ENCODE measurements at places on chromosomes 7 and 10.

DNA sequence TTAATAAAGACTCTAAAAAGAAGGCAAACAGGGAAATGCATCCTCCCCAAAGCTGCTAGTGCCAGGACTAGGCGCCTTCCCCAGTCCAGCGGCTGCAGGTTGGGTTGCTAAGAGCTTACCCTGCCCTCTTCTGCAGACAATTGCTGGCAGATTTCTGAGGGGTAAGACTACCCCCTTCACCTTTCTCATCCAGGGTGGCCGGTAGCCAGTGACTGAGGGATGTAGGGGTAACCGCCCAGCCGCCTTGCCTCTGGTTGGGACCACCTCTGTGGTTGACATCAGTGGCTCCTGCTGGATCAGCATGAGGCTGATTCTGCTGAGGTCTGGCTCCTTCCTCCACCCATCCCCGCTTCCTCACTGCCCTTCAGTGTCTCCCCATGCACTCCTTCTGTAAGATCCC is 71.2 kb downstream of the ADCYAP1R1 start:
- no peak for DNase-seq

DNA sequence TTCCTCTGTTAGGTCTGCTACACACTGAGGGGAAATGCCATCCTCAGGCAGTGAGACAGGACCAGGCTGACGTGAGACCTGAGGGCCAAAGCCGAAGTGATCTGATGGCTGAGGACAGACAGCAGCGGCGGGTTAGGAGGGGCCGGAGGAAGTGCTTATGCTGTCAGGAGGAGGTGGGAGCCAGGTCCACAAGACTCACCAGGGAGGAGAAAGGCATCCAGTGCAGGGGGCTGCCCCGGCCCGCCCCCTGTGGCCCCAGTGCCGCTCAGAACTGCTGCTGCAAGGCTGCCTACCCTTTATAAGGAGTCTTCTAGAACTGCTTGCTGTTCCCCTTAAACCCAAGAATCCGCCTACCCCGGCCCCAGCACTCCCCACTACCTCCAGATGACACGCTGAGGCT is 19.8 kb downstream of the AKR1E2 start:
- no peak for DNase-seq

- DNase-seq = no peak
These were observed 267.8 kb upstream of the NRP1 start for GRCh38 chr10:33602278-33602677.

- no peak for DNase-seq
These were observed 17.9 kb upstream of the CCSER2 start for GRCh38 chr10:84310470-84310869.

- no peak for DNase-seq
These were observed 17.1 kb upstream of the MACROH2A2 start for GRCh38 chr10:70035531-70035930.

GRCh38 chr7:24129597-24129996 is 154.4 kb upstream of the NPY start:
- no peak for DNase-seq

DNA sequence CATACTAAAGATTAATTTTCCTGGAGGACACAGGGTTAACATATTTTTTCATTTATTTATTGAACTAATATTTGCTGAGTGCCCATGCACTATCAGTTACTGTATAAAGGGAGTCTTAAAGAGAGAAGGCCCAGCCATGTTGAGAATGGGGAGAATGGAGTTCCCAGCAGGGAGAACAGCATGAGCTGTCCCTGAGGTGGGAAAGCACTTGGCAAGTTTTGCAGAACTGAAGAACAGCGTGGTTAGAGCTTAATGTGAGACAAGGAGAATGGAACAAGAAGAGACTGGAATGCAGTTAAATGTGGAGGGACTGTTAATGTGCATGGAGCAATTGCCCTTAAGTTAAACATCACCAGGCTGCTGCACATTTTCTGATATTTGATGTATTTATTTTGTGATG is 435.4 kb downstream of the SUGCT start:
- peak; percentile 87 for DNase-seq

GRCh38 chr7:69927461-69927860 is 329.2 kb downstream of the AUTS2 start:
- no peak for DNase-seq

GRCh38 chr10:71741029-71741428 is 21.5 kb upstream of the C10orf105 start:
- DNase-seq = no peak

DNA sequence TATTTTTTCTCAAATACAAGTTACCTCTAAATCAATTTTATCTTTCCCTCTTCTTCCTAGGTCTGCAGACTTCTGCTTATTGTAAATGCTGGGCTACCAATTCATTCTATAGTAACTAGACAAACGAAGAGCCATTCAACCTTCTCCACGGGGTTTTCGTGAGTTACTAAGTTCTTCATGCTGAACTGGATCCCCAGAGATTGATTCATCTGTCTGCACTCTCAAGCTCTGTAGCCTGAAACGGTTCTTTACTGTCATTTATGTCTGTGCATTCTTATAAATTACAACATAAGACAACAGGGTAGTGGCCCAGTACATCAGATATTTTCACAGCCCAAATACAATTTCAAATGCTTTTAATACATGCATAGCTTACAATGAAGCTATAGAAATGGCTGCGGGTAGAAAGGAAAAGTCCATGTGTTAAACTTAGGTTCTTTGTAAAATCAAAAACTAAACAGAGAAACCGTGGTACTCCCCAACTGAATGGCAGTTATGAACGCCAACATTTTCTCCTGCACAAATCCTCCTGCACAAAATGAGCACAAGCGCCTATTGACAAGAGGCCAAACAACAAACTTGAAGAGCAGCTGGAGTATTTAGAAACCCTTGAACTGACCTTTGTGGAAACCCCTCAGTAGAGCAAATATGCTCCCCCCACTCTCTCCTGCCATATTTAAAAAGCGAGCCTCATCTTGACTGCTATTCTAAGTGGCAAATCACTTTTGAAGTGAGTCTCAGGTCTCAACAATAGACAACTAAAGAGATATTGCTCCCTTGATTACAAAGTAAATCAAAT is 20.7 kb downstream of the LAMB1 start:
- no peak for DNase-seq

- DNase-seq = no peak
These were observed 30.9 kb downstream of the KCNMA1 start for GRCh38 chr10:77606751-77607150.

GRCh38 chr10:1148855-1149605 is 92.8 kb downstream of the WDR37 start:
- DNase-seq = peak; percentile 35

DNA sequence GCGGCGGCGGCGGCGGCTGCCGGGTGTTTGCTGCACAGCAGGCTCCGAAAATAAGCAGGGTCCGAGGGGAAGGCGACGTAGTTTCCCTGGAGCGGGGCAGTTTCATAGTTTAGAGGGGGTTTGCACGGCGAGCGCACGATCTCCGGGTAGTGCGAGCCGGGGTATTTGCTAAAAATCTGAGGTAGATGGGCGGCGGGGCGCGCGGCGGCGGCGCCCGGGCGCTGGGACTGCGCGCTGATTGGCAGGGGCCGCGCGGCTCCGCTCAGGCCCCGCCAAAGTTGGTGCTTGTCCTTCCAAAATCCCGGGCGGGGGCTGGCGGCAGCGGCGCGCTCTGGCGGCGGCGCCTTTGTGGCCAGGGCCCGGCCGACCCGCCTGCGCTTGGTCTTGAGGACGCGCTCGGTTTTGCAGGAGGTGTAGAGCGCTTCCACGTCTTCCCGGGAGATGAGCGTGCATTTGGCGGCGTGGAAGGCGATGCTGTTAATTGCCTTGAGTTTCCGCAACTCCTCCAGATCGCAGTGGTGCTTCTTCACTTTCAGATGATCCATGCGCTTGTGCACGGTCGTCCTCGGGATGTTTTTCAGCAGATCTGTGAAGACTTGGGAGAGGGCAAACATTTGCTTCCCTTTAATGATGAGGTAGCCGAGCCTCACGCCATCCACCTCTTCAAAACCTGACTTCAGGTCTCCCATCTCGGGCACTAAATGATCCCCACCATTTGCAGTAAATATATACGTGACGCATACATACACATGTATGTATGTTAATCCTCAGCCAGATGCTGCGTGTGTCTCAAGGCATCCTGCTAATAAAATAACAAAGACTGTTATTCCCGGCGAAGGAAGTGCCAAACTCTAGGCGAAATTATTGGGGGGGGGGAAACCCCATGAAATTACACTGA is 8.1 kb downstream of the SKIDA1 start:
- DNase-seq = peak; percentile 90

GRCh38 chr10:114487815-114488536 is 83.7 kb upstream of the AFAP1L2 start:
- no peak for DNase-seq

GRCh38 chr10:62900829-62901571 is 84.8 kb upstream of the EGR2 start:
- no peak for DNase-seq

DNA sequence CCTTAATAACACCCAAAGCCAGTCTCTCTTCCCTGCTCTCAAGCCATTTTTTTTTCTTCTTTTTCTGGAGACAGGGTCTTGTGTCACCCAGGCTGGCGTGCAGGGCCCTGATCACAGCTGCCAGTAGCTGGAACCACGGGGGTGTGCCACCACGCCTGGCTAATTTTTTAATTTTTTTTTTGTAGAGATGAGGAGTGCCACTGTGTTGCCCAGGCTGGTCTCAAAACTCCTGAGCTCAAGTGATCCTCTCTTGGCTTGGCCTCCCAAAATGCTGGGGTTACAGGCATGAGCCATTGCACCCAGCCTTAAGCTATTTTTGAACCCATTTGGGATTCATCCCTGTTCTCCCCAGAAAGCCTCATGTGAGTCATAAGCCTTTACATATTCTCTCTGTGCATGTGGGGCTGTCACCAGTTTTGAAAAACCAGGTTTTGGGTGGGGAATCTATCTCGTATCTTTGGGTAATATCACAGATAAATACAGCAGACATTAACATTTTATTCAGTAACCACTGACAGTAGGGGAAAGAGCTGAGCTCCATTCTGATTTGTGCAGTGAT is 15.5 kb downstream of the ZNF487 start:
- DNase-seq = no peak

DNA sequence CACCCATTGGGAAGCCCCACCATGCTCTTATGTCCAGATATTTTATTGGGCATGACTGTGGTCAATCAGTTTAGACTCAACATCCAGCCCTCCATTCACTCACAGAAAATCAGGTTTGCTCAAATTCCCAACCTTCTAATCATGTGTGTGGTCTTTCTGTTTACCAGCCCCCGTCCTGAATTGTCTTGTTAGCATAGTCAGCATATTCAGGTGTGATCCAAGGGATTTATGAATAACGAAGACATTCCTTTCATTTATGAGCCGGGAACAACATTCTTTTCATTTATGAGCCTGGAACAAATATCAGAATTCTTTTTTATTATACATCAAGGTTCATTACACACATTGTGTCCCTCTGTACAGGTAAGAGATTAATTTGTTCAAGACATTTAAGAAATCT is 376.3 kb upstream of the POM121L12 start:
- DNase-seq = no peak
